Lower leg skin (tissue), 4 donors: ENCODE measurements at places on chromosomes 3 and 15.

DNA sequence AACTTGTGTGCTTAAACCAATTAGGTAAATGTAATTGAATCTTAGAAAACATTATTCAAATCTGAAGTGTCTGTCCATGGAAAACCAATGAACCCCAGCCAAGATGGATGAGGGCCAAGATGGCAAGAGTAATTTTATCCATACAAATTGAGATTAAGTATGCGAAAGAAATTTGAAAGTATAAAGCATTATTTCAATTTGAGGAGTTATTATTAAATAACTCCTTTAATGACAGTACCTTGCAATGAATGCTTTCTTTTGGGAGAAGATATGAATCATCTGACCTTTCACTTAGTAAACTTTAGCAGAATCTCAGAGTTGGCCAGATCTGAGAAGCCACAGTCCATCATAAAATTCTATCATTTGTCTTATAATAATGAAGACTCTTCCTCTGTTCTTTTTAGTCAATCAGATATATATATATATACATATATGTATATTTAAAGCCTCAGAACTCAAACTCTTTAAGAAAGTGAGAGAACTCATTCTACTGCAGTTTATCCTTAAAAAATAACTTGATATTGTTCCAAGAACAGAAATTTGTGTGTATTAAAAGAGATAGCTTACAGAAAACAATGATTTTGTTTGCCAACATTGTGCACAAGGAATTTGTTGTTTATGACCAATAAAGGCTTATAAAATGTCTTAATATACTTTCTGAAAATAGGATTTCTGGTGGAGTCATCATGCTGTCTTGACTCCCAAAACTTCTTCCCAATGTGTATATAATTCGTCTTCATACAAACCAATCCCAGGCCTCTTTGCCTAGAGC is 434.8 kb upstream of the THBS1 start:
- no peak for DNase-seq

DNA sequence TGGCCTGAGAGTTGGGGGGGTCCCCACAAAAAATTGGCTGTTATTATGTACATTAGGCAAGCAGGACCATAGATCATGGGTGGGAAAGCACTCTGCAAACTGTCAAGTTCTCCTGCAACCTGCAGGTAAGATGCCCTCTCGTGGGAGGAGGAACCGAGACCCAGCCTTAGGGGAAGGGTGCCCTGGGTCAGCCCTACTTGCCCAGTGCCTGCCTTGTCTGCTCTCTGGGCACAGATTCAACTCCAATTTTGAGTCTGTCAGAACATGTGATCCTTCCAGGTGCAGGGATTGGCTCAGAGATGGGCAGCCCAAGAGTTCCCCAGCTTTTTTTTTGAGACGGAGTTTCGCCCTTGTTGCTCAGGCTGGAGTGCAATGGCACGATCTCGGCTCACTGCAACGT is 99.2 kb downstream of the PLXNA1 start:
- DNase-seq = no peak

DNA sequence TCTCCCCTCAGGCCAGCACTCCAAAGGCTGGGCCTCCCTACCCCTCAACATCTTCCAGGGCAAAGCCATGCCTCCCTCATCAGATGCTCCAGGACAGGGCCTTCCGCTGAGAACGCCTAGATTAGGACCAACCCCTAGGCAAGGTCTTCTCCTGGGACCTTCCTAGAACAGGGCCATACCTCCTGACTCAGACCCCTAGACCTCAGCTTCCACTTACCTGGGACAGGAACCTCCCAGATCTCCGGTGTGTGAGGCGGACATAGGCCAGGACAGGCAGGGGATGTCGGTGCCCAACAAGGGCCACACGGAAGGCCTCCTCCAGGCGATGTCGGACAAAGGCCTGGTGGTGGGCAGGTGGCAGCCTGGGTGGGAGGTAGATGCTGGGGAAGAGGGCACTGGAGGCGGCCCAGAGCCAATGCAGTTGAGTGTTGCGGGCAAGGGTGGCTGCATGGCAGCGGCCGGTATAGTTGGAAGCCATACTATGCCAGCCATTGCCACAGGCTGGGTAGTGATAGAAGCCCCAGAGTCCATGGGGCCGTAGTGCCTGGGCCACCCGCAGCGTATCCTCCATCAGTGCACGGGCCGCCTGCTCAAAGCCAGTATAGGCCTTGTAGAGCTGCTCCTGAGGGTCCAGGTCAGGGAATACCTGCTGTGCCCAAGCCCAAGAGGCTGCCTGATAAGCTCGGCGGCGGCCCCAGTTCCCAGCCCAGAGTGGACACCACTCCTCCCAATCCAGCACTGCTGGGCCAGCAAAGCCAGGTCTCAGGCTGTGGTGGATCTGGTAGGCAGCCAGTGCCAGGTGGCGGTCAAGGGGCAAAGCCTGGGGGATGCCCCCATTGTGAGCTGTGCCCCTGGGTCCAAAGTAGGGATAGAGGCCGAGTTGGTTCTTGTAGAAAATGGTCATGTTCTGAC is 2.5 kb upstream of the IFRD2 start:
- no peak for DNase-seq

GRCh38 chr3:111924283-111924682 is 54.5 kb upstream of the ABHD10 start:
- peak; percentile 86 for DNase-seq
